ENCODE measurements at places on chromosomes 1 and 21.

- no peak for DNase-seq
Measured at GRCh38 chr1:228469413-228470162, 17.6 kb upstream of the RNF187 start.

DNA sequence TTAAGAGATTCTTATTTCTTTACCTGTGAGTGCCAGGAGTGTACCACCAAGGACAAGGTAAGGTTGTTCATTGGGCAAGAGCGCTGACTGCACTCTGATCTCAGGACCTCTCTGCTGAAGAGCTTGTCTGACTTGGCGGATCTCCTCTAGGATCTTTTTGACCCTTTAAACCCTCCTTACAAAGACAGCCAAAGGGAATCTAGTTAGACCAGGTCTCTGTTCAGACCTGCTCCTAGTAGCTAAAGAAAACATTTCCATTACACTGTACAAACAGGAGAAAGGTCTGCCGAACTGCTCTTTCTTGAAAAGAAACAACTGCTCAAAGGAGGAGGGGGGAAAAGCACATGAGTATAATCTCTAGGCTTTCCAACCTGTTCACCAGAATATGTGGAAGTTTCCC, 49.3 kb downstream of the SMYD2 start:
- no peak for DNase-seq

DNA sequence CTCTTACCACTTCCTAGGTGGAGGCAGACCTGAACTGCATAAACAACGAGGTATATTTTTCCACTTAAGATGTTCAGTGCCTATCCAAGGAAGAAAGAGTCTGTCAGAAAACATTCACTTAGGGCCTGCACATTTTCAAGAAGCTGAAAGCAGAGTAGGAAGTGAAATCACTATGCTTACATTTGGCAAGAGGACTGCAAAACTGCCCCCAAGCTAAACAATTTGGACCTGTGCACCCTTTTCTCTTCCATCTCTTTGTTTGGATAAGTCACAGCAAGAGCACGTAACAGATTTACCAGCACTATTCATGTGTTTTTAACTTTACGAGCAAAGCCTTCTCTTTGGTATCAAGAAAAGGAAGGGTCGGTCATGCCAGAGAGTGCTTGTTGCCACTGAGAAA, 13.2 kb upstream of the BEND5 start:
- DNase-seq, result no peak

DNA sequence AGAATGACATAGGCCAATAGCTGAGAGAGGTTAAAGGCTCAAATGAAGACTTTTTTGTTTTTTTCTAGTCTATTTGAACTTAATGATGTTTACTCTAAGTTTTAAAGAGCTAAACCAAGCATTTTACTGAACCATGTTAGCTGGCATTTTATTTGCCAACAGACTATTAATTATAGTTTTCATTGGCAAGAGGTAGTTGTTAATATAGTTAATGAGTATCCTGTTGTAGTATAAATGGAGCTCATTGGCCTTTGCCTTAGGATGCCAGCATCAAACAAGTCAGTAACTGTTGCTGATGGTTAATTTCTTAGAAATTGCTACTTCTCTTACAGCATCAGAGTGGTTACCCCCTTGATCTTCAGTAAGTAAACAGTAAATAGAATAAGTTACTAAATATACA, 339.0 kb upstream of the B3GALT2 start:
- no peak for DNase-seq

GRCh38 chr1:150557813-150558212, 8.6 kb downstream of the ADAMTSL4 start:
- DNase-seq, result no peak

DNA sequence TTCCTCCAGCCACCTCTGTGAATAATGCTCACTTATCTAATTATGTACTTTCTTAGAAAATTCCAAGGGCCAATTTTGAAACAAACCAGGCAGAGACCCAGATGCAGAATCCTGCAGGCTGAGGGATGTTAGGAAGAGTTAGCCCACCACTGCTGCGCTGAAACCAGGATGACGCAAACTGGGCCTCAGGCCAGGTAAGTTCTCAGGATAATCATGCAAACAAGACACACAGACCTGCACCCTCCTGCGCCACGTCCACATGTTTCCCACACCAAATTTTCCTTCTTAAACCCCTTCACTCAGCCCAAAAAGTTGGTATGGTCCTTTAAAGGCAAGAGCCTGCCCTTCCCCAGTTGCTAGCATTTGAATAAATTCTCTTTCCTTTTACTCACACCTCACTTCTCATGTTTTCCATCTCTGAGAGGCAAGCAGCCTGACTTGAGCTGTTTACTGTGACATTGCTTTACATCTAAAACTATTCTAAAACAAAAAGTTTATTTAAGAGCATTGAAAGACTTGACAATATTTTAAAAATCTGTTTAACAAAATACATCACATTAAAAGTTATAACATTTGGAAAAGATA, 887.1 kb downstream of the LRRIQ3 start:
- DNase-seq, result no peak

DNA sequence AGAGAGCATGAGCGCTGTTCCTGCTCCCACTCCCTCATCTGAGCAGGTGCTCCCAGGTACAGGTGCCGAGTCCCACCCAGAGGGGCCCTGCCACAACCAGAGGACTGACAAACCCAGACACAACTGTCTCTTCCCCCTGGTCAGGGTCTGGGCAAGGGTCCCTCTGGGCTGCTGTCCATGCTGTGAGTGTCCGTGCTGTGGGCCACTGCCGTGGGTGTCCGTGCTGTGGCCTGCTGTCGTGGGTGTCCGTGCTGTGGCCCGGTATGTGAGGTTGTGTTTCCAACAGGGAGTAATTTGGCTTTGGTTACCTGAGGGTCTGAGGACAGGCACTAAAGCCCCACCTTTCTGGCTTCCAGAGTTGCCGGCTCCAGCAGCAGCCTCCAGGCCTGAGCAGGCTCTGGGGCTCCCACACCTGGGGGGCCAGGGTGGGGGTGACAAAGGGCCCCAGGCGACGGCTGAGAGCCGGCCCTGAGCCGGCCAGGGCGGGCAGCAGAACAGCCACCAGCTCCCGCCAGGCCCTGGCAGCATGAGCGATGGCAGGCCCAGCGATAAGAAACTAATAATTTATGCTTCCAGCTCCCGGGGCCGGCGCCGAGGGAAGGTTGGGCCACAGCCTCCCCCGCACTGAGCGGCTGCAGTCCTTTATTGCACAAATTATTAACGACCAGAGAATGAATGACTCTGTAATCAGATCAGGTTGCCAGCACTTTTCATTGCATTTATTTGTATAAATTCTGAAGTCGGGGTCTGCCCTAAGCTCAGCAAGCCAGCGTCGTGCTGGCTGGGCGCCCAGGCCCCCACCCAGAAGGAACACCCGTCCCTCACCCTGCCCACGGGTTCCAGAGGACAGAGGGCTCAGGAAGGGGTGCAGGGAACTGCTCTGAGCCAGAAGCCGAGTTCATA, 7.3 kb upstream of the SAMD11 start:
- no peak for DNase-seq

- no peak for DNase-seq
Measured at GRCh38 chr1:85884372-85885035, 176.3 kb upstream of the ZNHIT6 start.

DNA sequence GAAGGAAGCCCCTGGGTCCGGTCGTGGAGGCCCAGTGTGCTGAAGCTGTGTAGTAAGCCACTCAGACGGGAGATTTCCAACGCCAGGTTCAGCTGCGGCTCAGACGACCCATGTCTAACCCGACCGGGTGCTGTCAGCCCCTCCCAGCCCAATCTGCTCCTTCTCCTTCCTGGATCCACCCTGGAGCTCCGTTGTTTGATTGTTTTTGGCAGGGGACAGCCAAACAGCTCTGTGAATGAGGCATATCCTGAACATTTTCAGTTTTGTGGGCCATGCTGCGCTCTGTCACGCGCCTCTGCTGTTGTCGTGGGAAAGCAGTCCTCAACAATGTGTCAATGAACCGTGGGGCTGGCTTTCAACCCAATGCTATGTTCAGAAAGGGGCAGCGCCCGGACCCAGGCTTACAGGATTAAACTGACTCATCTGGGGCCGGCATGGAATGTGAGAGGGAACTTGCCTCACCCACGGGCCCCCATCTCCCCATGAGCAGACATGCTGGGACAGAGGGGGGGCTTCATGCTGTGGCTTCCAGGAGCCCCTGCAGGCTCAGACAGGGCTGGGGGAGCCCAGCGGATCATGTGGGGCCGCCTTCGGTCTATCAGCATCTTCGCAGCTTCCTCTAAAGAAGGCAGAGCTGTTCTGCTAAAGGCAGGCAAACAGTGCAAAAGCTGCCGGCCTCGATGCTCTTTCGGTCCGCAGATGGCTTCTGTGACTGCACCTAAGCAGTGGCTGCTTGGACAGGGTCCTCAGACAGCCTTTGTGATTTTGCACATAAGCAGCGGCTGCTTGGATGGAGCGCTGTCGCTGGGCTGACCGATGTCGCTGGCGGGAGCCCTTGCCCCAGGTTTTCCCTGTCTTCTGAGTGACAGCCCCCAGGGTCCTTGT, 101.7 kb downstream of the RIPK4 start:
- DNase-seq, result no peak

- DNase-seq, result no peak
Measured at GRCh38 chr1:201261771-201262547, 21.3 kb upstream of the PKP1 start.

- DNase-seq, result no peak
Measured at GRCh38 chr1:244349103-244349531, 102.6 kb downstream of the ADSS2 start.

- peak; percentile 85 for DNase-seq
Measured at GRCh38 chr1:39919545-39919944, 17.8 kb upstream of the MYCL start.

DNA sequence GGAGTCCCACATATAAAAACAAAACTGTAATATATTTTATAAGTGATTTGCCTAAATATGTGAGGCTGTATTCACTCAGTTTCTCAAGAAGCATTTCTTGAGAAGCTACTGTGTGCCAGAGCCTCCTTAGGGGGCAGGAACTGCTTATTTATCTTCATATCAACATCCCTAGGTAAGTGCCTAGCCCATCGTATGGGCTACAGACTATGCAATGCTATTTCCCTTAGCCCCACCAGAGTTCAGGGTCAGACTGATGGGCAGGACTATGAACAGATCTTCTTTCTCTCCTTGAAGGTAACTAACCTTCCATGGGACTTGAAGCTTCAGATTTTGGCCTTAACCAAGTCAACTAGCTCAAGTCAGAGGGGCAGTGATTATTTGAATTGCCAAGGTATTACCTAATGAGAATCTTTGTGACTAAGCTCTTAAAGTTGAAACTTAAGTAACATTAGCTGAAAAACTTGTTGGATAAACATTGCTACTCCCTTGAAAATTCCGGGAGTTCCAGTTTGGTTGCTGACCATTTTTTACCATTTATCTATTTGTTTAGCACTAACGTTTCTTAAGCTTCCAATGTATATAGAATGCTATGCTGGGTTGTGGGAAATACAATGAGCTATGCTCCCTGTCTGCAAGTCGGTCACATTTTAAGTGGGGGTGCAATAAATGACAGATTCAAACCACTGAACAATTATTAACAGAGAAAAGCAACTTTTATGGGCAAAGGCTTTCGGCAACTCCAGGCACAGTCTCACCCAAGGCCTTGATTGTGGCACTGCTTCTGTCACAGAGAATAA, 85.2 kb downstream of the GPR88 start:
- DNase-seq, result no peak

DNA sequence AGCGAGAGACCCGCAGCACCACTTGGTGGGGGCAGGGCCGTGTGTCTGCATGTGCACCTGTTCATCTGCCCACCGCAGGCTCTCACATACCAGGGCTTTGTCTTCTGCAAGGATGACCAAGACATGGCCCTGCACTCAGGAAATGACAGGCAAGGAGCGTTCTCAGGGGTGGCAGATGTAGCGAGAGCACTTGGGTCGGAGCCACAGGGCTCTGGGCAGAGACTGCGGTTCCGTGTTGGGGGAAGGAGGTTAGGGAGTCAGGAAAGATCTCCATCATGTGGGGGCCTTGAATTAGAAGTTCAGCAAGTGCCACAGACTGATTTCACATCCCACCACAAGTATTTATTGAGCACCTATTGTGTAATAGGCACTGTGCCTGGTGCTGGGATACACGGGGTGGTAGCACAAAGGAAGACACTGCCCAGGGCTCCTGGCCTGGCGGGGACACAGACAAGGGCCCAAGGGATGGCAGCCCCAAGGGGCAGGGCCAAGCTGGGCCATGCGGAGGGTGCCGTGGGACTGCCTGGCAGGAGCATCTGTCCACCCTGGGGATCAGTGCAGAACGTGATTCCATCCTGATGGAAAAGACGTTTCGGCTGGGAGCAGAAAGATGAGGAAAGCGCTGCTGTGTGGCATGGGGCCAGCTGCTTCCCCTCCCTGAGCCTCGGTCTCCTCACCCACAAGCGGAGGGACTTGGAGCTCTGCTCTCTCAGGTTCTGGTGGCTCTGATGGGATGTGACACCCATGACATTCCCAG, 11.4 kb upstream of the SPSB1 start:
- DNase-seq, result no peak

DNA sequence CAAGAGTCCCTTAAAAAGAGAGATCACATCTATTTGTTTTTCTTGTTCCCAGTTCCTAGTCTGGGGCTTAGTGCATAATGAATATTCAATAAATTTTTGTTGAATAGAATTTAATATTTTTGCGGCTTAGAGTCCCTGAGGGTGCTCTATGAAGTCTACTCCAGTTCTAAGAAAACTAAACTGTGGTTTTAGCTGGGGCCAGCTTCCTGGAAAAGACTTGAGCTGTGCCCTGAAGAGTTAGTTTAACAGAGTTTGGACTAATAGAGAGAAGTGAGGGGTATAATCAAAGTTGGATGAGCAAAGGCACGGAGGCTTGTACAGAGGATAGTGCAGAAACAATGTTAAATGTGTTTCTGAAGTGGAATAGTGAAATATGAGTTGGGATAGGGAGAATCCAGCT, 168.9 kb downstream of the FASLG start:
- no peak for DNase-seq

DNA sequence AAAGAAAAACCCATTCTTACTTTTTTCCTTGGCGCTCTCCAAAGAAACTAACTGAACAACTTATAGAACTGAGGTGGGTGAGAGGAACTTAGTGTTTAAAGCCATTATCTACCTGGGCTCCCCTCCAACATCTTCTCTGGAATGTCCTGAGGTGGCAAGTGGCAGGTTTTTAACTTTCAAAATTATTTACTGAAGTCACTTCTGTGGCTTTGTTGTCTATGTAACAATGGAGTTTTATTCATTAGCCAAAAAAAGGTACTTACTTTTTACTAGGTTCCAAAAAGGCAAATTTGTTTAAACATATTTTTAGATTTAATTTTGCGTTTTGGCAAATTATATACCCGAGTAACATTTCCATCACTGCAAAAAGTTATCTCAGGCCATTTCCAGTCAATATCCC, 2.4 kb downstream of the ENO1 start:
- no peak for DNase-seq

DNA sequence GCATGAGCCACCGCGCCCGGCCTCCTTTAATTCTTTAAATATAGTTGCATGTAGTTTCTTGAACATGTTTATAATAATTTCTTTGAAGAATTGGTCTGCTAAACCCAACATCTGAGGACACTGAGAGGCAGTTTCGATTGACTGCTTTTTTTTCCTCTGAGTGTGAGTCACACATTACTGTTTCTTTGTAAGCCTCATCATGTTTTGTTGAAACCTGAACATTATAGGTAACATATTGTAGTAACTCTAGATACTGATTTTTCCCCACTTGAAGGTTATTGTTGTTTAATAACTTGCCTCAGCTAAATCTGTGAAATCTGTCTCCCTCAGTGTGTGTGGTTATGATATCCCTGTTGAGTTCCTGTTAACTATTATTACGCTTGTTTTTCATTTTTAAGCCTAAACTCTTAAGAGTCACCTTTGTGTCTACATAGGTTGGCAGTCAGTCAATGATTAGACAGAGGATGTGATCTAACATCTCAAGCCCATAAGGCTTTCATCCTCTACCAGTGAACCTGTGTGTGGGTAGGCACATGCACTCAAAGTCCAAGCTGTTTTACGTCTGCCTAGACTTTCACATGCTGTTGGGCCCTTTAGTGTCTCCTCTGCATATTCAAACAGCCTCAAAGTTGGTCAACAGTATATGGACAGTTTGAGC, 155.5 kb downstream of the KCNH1 start:
- DNase-seq, result no peak

All from NCI-H1436 (cell line).